ENCODE measurements at places on chromosomes 5 and 9. TPM values are rescaled to one million over a fixed set of nuclear protein-coding genes. Genes with fewer than 3 reads are reported as not detected.

- H3K36me3 ChIP-seq: no peaks in the 10 kb centered on the region
- peaks cover 12% of the 10 kb centered on the region for H3K4me1 ChIP-seq
- H3K27ac ChIP-seq: no peak overlapping the region
- DNase-seq: no peak
Measured at GRCh38 chr5:167578977-167579692, 712.3 kb upstream of the WWC1 start.

- no peak for DNase-seq
- peaks cover 40% of the 10 kb centered on the region for H3K27me3 ChIP-seq
- no peaks in the 10 kb centered on the region for H3K36me3 ChIP-seq
- no peak overlapping the region for H3K4me3 ChIP-seq
- H3K27ac ChIP-seq: no peak overlapping the region
Measured at GRCh38 chr9:91720751-91721705, 229.0 kb downstream of the ROR2 start.

DNA sequence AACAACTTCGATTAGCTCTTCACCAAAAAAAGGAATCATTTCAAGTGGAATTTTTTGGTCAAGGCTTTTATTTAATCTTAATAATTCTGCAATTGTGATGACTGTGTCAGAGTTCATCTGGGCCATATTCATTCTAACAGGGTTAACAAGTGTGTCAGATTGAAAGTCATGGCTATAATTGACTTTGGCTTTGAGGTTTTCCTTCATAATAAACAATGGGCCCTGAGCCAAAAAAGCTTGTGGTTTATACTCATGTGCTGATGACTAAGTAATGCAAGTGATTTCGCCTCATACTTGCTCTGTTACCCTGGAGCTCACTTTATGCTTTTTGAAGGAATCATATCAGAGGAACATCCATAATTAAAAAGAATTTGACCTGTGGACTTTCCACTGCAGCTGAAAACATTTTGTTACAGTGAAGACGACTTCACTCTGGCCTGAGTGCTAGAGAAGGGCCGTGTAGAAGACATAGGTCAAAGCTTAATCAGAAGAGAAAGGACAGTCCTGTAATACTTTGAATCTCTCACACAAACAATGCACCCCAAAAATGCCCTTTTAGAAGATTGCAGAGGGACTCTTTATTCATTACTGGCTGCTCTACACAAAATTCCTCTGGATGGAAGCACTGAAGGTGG lies 101.7 kb downstream of the GDNF start:
- peaks cover 11% of the 10 kb centered on the region for H3K4me1 ChIP-seq
- H3K27ac ChIP-seq: no peak overlapping the region
- no peak overlapping the region for H3K4me3 ChIP-seq
- H3K27me3 ChIP-seq: no peaks in the 10 kb centered on the region
- DNase-seq: peak; percentile 36
- H3K36me3 ChIP-seq: no peaks in the 10 kb centered on the region

- no peak overlapping the region for H3K4me3 ChIP-seq
- no peak for DNase-seq
- H3K36me3 ChIP-seq: no peaks in the 10 kb centered on the region
- H3K4me1 ChIP-seq: no peaks in the 10 kb centered on the region
- H3K27me3 ChIP-seq: no peaks in the 10 kb centered on the region
Measured at GRCh38 chr5:92581249-92581648, 999.8 kb downstream of the NR2F1-AS1 start.

The PPP1R26 gene
- 32.1 TPM for total RNA-seq

The OGN gene
- total RNA-seq: not detected
